Osteoblast (primary cell): ENCODE measurements at places on chromosomes 7 and 10. TPM values are rescaled to one million over a fixed set of nuclear protein-coding genes. Genes with fewer than 3 reads are reported as not detected.

Gene OPALIN
- total RNA-seq, result not detected in 2 replicates

Gene CPA2
- total RNA-seq, result not detected in 2 replicates

Gene NPM3
- 47.7 and 64.8 TPM in 2 replicates for total RNA-seq

Gene SPDYE16
- under 0.01 and 0.36 TPM in 2 replicates for total RNA-seq

Gene INHBA
- 97.8 and 107 TPM in 2 replicates for total RNA-seq

Gene GRID2IP
- total RNA-seq, result under 0.01 TPM in 1 of 2 replicates, not detected in the other

Gene ZP3
- 3.5 and 6.2 TPM in 2 replicates for total RNA-seq

Gene FLNC
- total RNA-seq, result 93.7 and 130 TPM in 2 replicates

Gene PITX3
- under 0.01 TPM in 1 of 2 replicates, not detected in the other for total RNA-seq

Gene NUDT13
- total RNA-seq, result 1.8 and 2.1 TPM in 2 replicates

Gene MPP7
- total RNA-seq, result 1.5 and 2.2 TPM in 2 replicates

Gene PLEKHS1
- under 0.01 TPM in 1 of 2 replicates, not detected in the other for total RNA-seq

Gene ADAM22
- total RNA-seq, result 0.36 and 0.59 TPM in 2 replicates

Gene LRRC4
- total RNA-seq, result 0.29 and 0.72 TPM in 2 replicates

Gene PLPP4
- 8.0 and 16.5 TPM in 2 replicates for total RNA-seq

Gene GCK
- total RNA-seq, result not detected in 2 replicates

Gene DYNC1I1
- total RNA-seq, result 2.2 and 2.9 TPM in 2 replicates

Gene PRSS2
- not detected in 2 replicates for total RNA-seq
